Fibroblast of the aortic adventitia (primary cell): ENCODE measurements at places on chromosomes 6 and 20.

DNA sequence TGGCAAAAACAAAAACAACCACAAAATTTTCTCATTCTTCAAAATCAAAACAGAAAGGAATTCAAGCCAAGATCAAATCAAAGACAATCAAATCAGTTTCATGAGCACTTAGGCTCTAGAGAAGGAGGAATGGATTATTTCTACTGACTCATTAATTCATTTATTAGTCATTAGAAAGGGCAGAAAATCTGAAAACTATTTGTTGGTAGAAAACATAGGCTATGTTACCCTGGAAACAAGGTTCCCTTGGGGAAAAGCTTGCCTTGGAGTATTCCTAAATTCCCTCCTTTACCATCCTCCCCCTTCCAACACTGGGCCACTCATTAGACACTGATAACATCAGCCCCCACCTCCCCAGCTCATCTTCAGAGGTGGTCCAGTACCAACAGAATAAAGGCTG is 17.5 kb downstream of the KIF16B start:
- no peak for DNase-seq

DNA sequence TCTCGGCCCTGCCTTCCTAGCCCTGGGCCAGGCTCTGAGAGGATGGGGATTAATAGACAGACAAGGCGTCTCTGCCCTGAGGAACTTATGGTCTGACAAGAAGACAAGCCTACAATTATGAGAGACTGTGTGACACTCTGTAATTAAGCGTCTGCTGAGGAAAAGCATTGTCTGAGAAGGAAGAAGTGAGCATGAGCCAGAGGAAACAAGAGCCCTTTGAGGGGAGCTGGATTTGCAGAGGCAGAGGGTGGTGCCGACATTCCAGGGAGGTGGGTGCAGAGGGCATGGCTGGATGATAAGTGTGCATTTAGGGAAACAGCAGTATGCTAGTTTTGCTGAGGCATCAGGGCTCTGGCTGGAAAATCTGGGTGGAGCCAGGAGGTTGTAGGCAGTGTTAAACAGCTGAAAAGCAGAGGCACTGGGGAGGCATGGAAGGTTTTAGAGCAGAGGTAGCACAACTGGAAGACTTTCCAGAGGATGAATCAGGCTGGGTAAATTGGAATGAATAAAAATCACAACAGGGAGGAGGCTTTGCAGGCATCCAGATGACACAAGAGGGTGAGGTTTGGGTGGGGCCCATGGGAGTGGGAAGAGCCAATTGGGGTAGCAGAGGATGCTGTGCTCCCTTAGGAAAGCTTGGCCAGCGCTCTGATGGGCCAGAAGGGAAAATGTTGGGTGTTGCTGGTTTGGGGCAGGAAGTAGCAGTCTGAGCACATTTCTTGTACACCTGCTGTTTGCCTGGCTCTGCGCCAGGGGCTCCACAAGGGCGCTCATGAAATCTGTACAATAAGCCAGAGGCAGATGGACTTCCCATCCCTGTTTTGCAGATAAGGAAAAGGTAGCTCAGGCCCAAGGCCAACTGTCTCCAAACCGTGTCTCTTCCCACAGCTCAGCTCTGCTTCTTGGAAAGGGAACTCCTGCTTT is 74.0 kb upstream of the MYL9 start:
- DNase-seq: peak; percentile 79

DNA sequence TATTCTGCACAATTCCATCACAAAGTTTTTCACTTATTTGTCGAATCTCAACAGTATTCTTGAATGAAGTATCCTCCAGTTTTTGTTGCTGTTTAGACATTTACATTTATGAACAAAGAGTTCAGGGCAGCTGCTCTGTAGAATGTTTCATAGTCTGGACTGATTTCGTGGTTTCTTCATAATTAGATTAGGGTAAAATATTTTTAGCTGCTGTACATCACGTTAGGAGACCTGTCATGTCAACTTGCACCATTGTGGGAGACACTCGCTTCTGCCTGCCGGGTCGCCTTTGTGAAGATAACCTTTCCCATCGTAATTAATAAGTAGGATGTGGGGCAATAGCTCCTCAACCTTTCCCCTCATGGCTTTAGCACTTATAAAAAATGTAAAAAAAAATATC is 27.5 kb upstream of the RPS6KA2 start:
- no peak for DNase-seq

GRCh38 chr6:156963712-156964700 is 186.8 kb downstream of the ARID1B start:
- peak; percentile 70 for DNase-seq

GRCh38 chr6:120608826-120609225 is 725.5 kb downstream of the TBC1D32 start:
- DNase-seq: no peak

- peak; percentile 83 for DNase-seq
These were observed 74.7 kb downstream of the MRPL14 start for GRCh38 chr6:44052419-44053023.

DNA sequence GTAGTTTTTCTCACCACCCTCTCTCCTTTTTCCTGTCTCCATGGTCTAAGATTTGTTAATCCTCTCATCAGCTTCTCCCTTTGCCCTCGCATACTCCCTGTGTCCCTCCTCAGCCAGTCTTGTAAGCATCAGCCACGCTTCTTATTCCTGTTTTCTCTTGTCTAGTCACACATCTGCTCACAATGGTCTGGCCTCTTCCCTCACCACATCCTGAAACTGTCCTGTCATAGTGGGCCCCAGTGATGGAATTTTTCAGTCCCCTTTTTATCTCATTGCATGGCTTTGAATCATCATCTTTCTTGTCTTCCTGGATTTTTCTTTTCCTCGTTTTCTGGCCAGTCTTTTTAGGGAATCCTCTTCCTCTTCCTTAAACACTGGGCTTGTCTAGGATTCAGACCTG is 57.2 kb downstream of the GFRA4 start:
- peak; percentile 10 for DNase-seq

DNA sequence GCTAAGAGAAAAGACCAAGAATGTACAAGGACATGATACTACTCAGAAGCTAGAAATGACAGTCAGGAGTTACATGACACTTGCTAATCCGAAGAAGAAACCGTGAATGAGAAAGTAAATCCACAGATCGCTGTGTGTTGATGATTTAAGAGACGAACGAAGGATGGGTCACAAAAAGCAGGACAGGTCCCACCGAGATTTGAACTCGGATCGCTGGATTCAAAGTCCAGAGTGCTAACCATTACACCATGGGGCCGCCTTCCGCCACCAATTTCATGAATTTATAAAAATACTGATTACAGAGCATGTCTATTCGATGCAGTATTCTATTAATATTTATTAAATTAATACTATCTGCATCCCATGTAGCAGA is 54.0 kb upstream of the BTN3A2 start:
- DNase-seq: peak; percentile 59

DNA sequence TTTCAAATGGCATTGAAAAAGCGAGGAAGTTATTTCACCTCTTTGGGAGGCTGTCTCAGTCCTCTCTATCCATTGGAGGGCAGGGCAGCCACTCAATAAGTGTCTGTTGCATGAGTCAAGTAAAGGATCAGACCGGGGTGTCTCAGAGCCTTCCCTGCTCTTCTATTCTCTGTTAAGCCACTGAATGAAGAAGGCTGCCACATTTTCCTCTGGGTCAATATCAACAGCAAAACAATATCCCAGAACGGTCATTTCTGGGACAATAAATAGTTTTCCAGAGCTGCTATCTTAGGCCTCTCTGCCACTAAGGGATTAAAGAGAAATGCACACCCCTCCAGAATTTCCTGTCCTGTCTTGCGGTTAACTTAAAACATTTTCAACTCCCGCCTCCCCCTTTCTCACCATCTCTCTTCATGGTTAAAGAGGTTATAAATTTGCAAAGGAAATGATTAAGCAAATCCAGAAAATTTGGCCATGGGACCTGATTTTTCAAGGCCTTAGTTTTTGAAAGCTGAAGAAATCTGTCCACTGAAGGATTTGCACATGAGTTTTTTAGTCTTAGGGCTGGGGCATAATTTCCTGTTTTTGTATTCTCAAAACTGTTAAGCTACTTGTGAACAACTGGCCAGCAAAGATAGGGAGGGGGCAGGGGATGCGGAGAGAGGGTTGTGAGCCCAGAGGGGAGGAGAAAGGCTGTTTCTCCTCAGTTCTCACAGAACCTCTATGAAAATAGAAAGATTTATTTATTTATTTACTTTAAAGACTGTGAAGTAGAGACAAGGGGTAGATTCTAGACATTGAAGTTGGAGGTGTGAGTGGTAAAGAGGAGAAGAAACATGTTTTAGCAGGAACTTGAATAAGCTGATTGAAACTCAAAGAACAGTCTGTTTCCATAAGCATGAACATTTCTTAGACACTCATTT is 135.7 kb downstream of the BCAS1 start:
- peak; percentile 88 for DNase-seq

DNA sequence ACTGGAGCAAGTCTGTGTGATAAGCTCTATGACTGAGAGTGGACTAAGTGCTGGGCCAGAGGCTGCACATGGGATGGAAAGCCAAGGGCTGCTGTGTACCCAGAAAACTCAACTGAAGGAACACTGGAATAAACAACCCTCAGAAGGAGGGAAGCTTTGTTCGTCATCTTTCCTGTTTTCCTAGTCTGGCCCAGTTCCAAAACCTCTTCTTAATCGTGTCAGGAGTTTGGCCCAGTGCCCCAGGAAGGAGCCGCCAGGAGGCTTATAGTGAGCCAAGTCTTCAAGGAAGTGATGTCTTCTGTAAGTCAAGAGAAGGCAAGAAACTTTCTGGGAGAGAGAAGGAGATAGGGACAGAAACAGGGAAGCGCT is 23.3 kb upstream of the TOP1 start:
- DNase-seq: peak; percentile 99

DNA sequence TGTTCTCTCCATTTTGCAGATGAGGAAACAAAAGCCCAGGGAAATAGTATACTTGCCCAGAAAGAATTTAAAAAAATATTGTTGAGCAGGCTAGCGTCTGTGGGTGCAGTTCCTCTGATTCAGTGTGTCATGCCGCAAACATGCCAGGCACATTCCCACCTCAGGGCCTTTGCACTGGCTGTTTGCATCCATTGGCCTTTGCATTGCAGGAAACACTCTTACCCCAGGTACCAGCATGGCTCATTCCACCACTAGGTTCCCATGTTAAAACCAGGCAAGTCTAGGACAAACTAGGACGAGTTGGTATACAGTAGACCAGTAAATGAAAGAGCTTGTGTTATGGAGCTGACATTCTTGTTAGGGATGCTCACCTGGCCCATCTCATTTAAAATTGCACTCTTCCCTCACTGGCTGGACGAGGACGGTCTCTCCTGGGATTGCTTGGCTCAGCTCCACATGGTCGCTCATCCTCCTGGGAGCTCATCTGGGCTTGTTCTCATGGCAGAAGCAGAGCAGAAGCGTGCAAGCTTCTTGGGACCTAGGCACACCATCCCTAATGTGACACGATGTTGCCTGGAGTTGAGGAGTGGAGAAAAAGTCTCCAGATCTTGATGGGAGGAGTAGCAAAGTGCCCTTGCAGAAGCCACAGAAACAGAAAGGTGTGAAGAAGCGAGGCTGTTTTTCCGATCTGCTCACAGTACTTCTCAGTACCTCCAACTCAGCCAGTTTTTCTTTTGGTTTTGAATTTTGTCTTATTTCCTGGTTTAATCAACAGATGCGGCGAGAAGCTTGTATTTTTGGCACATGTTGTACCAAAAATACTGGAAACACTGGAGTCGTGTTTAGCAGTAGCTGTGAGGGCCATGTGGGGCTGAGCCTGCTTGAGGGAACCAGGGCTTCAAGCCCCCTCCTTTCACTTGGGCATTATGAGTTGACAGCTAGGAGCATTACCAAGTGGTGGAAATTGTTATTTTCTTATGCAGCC is 13.9 kb downstream of the ZNF831 start:
- no peak for DNase-seq

DNA sequence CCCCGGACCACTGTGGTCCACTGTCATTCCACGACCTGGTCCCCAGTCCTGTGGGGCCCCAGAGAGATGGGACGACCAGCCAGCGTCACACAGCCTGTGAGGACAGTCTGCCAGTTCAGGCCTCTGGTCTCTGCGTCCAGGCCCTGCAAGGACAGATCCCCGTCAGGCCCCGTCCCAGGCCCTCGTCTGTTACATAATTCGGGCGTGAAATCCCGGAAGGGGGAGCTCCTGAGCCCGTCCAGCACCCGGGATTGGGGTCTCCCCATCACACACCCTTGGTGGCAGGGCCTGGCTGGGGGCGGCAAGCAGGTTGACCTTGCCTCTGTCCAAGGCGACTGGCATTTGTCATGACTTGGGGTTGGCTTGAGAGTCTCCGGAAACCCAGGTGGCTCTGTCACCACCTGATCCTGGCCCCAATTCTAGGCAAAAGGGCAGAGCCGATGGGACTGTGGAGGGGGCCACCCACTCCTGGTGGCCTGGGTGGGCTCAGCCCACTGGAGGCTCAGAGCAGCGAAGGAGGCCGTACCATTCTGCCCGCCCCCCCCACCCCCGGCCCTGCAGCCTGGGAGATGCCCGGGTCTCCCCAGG is 73.8 kb upstream of the GATA5 start:
- DNase-seq: no peak

DNA sequence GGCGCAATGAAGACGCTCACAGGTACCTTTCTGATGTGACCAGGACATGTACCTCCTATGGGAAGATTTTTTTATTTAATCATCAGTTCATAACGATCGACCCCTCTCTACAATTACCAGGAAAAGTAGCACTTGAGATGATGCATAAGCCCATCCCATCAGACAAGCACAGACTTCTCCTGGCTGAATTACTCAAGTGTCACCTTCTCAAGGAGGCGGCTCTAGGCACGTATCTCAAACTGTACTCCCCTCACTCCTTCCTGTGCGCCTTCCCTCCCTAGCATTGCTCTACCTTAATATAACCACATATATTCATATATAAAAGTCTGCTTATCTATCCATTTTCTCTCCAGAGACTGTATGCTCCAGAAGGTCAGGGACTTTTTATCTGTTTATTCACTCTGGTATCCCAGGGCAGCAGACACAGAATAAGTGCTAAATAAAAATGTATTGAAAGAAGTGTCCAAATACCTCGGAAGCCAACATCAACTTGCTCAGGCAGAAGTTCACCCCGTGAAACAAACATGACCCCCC is 71.5 kb downstream of the CNKSR3 start:
- no peak for DNase-seq

- no peak for DNase-seq
These were observed 61.9 kb upstream of the CARMIL1 start for GRCh38 chr6:25217302-25217701.

- no peak for DNase-seq
These were observed 122.2 kb downstream of the KIF13A start for GRCh38 chr6:17865243-17865642.

DNA sequence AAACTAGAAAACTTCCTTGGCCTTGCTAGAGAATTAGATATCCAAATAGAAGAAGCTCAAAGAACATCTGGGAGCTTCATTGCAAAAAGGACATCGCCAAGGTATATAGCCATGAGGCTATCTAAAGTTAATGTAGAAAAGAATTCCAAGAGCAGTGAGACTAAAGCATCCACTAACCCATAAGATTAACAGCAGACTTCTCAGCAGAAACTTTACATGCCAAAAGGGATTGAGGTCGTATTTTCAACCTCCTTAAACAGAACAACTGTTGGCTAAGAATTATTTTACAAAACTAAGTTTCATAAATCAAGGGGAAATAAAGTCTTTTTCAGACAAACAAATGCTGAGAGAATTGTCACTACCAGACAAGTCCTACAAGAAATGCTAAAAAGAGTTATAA is 149.1 kb upstream of the COL21A1 start:
- no peak for DNase-seq

- no peak for DNase-seq
These were observed 13.8 kb upstream of the TIAM2 start for GRCh38 chr6:154981079-154981870.

- no peak for DNase-seq
These were observed 228.0 kb upstream of the TAB2 start for GRCh38 chr6:149089510-149089909.
